Activated CD4-positive, alpha-beta T cell treated with anti-CD3 and anti-CD28 coated beads, Interleukin-2, amount 50 U/mL, for 48 hours (primary cell): ENCODE measurements at places on chromosomes 1 and 21.

DNA sequence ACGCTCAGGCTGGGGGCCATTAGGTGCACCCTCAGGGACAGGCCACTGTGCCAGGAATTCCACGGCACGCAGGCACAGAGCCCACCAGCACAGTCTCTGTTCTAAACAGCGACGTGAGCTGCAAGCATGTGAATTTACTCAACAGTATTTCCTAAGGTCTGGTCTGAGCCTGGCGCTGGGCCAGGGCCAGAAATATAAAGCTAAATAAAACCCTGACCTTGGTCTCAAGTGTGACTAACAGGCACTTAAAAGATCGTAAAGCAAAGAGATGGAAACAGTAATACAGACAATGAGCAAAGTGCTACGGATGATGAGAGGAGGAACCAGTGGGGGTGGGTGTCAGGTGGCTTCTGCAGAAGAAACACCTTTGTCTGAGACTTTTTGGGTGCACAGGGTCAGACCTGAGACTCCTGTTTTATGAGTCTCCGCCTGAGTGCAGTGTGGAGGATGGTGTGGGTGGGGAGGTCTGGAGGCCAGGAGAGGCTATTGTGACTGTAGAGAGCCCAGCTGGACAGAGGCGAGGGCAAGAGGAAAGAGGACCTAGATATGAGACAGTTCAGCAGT, 53.4 kb upstream of the EDN2 start:
- DNase-seq = no peak

DNA sequence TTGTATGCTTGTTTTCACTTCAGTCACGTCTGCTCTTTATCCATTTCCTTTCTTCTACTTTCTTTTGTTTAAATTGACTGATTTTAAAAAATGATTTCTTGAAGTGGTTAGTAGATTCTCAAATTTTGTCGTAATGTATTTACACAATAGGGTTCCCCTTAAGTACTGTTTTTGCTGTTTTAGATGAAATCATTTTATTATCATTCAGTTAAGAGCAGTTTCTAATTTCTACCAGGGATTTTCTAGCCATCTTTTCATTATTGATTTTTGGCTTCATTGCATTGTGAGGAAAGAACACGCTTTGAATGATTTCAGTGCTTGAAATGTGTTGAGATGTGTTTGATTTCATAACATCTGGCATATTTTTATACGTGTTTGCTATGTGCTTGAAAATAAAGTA, 27.0 kb downstream of the ST6GALNAC3 start:
- DNase-seq = no peak

GRCh38 chr1:246600579-246600978, 34.3 kb downstream of the CNST start:
- no peak for DNase-seq

- no peak for DNase-seq
Observed at GRCh38 chr21:42466700-42467099, 29.3 kb downstream of the RSPH1 start.

DNA sequence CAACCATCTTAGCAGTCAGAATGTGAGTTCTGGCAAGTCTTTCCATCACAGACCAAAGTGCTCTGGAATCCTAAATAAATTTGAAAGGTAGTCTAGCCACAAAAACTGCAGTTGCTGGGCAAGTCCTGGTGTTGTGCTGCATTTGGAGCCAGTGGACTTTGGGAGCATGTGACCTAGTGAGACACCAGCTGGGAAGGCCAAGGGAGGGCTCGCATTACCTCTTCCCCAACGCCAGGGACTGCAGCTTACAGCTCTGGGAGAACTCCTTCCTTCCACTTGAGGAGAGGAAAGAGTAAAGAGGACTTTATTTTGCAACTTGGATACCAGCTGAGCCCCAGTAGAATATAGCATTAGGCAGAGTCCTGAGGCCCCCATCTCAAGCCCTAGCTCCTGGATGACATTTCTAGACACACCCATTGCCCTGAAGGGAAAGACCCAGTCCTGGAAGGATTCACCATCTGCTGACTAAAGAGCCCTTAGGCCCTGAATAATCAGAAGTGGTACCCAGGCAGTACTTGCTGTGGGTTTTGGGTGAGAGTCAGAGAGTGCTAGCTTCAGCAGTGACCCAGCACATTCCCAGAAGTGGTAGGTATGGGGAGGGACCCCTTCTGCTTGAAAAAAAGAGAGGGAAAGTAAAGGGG, 190.7 kb downstream of the NUF2 start:
- no peak for DNase-seq

DNA sequence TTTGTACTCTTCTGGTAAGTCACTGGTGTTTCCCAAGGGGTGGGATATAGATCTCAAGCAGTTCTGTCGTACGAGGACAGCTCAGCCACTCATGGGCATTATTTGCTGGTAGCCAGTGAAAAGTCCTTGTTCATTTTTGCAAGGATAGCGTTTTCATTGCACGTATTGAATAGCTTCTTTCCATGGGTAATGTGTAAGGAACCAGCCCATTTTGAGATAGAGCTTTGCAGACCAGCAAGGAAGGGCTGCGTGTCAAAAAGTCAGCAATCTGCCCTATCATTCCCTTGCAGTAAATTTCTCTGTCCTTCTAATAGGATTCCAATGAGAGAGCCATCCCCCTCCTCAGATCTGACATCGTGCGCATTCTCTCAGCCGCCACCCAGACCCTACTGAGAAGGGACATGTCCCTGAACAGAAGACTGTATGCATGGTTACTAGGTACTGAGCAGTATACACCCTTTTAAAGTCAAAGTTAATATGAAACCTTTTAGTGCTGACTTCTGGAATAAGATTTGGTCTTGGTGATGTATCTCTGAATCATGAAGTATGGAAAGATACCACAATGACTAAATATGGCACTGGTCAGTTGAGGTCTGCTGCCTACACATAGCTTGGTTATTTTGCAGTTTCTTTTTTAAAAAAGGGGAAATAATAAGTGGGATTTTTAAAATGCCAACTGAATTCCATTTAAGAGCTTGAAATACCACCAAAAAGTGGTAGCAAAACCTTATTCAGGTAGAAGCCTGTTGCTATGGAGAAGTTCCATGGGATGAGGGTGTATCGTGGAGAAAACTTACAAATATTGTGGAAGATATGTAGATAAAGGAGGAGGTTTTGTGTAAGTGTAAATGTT, 55.3 kb downstream of the DOP1B start:
- no peak for DNase-seq

DNA sequence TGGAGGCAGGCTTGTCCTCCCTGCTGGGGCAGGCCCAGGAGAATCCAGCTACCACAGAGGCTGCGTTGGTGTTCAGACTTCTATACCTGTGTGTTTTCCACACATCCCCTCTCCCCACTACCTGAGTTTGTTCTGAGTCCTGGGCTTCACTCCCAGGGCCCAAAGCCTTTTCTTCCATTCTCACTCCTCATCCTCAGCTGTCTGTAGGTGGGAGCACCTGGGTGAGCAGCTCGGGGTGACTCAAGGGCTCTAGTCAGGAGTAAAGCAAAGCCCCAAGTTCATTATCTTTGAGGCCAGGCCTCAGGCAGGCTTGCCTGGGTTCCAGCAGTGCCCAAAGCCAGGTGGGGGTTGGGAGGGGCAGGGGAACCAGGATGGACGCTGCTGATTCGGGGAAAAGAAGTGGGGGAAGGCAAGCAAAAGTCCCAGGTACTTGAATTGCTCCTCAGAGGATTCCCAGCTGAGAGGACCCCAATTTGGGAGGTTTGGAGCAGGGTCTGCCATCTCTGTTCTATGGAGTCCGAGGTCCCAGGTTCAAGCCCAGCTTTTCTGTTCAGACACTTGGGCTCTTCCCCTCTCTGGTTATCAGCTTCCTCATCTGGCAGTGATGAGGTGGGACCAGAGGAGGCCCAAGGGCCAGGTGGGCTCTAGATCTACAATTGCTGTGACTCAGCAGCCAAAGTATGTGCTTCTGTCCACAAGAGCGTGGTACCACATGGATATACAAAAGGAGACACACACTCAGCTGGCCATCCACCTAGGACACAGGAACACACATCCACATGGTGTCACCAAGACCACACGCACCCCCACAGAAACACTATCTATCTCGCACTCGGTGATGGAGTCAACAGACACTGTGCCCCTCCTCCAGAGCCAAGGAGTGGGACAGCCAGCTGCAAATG, 5.8 kb upstream of the PTPN7 start:
- no peak for DNase-seq

GRCh38 chr1:4838231-4838630, 183.8 kb downstream of the AJAP1 start:
- no peak for DNase-seq

GRCh38 chr1:113779542-113779941, 20.3 kb upstream of the PHTF1 start:
- DNase-seq = no peak
